ENCODE measurements at places on chromosomes 7 and 10.

DNA sequence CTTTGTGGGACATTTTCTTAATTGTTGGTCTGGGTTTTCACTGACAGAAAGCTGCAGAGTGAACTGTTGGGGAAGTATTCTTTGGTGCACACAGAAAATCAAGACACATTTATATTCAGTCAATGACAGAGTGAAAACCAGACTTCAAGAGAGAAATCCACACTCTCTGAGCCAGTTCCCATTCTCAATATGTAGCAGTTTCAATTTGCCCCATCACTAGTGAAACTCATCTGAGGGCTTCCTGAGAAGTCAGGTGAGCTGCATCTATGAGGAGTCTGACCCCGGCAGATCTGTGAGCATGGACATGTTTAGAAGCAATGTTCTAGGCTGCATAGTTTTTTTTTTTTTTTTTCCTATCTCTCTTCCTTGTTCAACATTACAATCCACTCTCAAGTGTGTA lies 163.7 kb upstream of the AHR start:
- no peak for DNase-seq

- no peak for DNase-seq
Measured at GRCh38 chr10:93383562-93383981, 98.6 kb downstream of the MYOF start.

- DNase-seq = no peak
Measured at GRCh38 chr7:149723795-149724495, 49.4 kb downstream of the ZNF467 start.

GRCh38 chr10:34710391-34710751 lies 104.7 kb downstream of the PARD3 start:
- no peak for DNase-seq

DNA sequence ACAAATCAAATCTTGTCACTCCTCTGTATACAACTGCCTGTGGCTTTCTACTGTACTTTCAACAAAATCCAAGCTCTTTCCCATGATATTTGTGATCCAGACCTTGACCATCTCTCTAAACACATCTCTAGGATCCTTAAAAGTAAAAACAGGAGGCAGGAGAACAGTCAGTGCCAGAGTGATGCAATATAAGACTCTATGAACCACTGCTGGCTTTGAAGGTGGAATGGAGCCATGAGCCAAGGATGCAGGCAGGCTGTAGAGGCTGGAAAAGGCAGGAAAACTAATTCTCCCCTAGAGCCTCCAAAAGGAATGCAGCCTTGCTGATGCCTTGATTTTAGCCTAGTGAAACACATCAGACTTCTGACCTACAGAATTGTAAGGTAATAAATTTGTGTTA lies 45.5 kb upstream of the LRRN3 start:
- DNase-seq = no peak

GRCh38 chr7:36148422-36149065 lies 4.5 kb upstream of the EEPD1 start:
- no peak for DNase-seq

- no peak for DNase-seq
Measured at GRCh38 chr7:1849351-1850041, 179.4 kb downstream of the ELFN1 start.

DNA sequence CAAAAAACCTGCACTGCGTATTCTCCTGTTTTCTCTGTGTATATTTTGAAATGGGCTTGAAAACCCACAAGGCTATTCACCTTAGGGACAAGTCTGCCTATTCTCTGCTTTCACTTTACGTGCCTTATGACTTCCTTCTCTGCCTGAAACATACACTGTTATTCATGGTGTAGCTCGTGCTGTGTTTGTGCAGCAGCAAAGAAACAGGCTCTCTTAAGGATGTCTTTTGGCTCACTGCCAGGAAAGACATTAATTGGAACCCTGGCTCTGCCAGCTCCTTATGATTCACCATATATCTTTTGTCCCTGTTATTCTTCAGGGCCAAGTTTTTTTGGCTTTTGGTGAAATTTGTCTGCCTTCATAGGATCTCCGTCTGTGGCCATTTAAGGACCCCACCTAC lies 92.4 kb downstream of the TMEM106B start:
- no peak for DNase-seq
